Activated CD4-positive, alpha-beta T cell treated with anti-CD3 and anti-CD28 coated beads, Interleukin-2, Interleukin-6, amounts not matched to agents 100 ng/mL and 50 ng/mL, durations not matched to agents 16 hours and 8 hours (primary cell): ENCODE measurements at places on chromosomes 7 and 10.

- no peak for DNase-seq
Observed at GRCh38 chr10:132910901-132911785, 31.2 kb downstream of the CFAP46 start.

DNA sequence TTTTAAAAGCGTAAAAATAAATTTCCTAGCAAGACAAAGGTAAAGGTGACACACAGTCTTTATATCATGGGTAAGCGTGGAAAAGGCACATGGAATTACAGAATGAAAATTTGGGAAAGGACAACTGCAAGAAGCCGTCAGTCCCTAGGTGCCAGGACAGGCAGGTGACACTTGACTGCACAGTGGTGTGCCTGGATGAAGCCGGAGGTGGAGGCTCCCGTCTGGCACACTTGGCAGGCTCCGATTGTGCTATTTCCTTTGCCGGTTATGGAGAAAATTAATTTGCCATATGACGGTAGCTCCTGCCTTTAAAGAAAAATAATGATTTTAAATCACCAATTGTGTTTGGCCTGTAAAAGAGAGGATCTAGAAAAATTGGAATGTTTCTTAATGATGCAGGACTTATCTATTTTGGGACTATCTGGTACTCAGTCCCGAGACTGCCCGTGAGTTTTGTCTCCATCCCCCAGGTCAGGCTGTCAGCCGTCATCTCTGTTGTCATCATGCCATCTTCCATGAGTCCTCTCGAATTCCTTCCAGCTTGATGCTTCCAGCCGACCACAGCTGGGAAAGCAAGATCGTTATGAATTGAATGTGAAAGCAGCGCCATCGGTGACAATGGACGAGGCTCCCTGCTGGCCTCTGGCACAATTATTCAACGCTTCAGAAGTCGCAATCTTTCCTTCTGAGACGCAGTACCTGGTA lies 56.2 kb upstream of the MGMT start:
- no peak for DNase-seq

- no peak for DNase-seq
Observed at GRCh38 chr7:88432301-88432700, 125.6 kb upstream of the STEAP4 start.

DNA sequence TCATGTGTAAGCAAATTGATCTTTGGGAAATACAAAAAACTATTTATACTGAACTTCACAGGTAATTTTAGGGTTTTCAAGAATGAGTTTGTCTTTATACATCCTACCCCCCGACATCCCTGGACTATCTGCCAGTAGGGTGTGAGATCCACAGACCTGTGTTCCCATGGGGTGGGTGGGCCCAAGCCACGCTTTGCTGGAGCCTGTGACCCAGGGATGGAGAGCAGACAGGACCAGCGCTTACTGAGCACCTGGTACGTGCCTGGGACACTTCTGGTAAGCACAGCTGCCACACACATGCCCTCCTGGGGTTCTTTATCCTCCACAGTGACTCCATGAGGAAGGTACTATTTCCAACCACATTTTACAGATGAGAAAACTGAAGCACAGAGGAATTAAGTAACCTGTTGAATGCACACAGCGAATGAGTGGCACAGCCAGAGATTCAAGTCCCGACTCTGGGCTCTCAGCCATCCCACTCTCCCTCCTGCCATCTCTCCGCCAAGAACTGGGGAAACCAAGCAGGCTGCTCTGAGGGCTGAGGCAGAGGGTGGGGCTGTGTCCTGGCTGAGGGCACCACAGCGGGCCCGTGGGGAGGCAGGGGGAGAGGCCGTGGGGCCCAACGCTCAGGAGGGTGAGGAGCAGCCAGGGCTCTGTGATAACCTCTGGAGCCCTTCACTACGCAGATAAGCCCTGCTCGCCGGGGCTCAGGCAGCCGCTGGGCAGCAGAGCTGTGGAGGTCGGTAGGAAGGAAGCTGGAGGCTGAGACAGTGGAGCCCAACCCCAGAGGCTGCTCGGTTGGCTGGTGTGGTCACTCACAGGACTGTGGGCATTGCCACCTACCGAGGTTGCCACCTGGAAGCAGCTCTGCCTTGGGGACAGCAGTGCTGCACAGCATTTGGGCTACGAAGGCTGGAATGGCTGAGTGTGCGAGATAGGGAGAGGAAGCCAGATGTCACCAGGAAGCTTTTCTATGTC lies 124.2 kb downstream of the ARHGAP22 start:
- no peak for DNase-seq

DNA sequence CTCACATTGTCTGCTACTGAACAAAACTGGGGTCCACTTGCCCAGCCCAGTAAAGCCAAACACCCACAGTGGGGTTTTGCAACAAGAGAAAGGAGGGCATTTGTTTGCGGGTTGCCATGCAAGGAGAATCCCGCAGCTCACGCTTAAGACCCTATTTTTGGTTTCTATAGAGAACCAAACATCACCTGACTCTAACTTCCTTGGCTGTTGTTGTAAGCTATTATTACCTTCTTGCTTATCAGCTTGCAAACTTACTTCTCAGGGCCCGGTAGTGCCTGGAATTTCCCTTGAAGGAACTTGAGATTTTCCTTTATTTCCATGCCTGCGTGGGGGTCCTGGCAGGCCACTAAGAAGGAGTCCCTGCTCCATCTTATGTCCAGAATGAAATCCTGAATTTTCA lies 20.7 kb downstream of the IFIT3 start:
- DNase-seq: no peak

DNA sequence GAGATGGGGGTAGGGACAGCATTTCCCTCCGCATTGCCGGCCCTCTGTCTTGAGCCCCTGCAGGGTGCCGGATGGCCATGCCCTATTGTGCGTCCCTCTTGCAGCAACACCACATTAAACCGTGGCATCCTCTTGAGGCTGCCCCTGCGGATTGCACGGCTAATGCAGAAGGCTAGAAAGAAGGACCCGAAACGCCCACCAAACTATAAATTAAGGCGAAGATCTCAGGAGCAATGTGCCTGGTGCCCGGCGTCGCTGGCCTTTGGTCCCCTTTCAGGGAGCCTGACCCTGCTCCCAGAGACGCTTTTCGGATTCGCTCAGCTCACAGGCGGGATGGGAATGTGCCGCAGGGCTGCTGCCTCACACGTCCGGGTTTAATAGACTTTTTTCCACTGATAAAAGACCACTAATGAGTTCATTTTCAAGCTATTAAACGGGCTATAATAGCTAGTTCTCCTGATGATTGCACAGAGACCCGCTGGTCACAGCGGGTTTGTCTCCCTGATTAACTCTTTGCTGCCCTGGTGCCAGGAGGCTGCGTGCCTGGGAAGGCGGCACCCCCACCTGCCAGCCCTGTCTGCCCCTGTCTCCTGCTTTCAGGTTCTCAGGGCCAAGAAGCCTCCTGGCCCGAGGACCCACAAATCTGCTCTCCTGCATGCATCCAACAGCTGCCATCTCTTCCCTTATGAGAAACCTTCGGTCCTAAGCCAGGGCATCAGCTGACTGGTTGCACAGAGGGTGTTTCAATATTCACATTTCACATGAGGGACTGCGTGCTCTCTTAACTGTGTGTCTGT lies 128.3 kb downstream of the ADARB2 start:
- DNase-seq: no peak
